ENCODE measurements at places on chromosomes 12 and 14. TPM values are rescaled to one million over a fixed set of nuclear protein-coding genes. Genes with fewer than 3 reads are reported as not detected.

- no peaks in the 10 kb centered on the region for H3K27me3 ChIP-seq
- DNase-seq, result no peak
- H3K36me3 ChIP-seq, result peaks cover 8% of the 10 kb centered on the region
- H3K4me3 ChIP-seq, result no peak overlapping the region
- H3K4me1 ChIP-seq, result no peaks in the 10 kb centered on the region
These were observed 164.2 kb downstream of the SSPN start for GRCh38 chr12:26359576-26359975.

- H3K27me3 ChIP-seq, result no peaks in the 10 kb centered on the region
- H3K4me1 ChIP-seq, result no peaks in the 10 kb centered on the region
- H3K4me3 ChIP-seq, result no peak overlapping the region
- DNase-seq, result no peak
- H3K36me3 ChIP-seq, result no peaks in the 10 kb centered on the region
These were observed 33.3 kb upstream of the C2CD5 start for GRCh38 chr12:22577667-22578066.

DNA sequence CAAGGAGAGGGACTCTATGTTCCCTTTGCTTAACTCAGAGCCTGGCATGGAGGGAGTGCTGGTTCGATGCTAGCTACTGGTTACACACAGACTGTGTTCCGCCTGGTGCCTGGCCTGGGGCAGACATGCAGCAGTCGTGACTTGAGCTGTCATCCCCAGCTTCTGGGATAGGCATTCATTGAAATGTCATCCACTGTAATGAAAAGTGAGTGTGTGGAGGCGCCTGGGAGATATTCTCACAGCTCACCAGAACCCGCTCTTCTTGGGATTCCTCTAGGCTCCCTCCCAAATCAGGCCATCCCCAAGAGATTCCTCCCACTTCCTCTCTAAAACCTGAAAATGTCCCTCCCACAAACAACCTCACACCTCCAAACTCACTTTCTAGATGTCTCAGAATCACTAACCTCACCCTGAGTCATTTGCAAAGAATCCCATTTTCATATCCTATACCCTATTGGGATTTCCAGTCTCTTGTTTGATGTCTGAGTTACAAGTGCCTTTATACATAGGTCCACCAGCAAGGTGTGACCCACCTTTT, 82.8 kb downstream of the CRACR2A start:
- no peak overlapping the region for H3K4me3 ChIP-seq
- H3K36me3 ChIP-seq, result peaks cover 13% of the 10 kb centered on the region
- DNase-seq, result no peak

DNA sequence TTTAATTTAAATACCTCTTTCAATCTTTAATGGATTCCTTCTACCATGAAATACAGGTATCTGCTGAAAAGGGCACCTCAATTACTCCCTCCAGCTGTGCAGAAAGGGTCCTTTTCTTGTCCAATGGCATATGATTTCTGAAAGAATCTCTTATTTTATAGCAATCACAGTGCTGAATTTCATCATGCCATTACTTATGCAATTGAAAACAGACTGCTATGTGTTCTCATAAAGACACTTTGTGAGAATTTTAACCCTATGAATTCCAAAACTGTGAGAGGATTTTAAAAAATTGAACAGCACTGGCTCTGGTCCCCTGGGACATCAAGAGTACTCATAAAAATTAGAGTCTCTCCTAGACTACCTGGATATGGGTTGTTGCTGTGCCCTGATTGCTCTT, 45.9 kb upstream of the CNOT2 start:
- H3K4me3 ChIP-seq, result no peak overlapping the region
- no peaks in the 10 kb centered on the region for H3K27me3 ChIP-seq
- peaks cover 6% of the 10 kb centered on the region for H3K4me1 ChIP-seq
- H3K27ac ChIP-seq, result no peak overlapping the region

- peaks cover 3% of the 10 kb centered on the region for H3K4me1 ChIP-seq
- H3K27ac ChIP-seq, result no peak overlapping the region
- H3K4me3 ChIP-seq, result no peak overlapping the region
- no peaks in the 10 kb centered on the region for H3K36me3 ChIP-seq
- no peak for DNase-seq
- no peaks in the 10 kb centered on the region for H3K27me3 ChIP-seq
These were observed 4.2 kb upstream of the CLEC4C start for GRCh38 chr12:7751394-7751793.

DNA sequence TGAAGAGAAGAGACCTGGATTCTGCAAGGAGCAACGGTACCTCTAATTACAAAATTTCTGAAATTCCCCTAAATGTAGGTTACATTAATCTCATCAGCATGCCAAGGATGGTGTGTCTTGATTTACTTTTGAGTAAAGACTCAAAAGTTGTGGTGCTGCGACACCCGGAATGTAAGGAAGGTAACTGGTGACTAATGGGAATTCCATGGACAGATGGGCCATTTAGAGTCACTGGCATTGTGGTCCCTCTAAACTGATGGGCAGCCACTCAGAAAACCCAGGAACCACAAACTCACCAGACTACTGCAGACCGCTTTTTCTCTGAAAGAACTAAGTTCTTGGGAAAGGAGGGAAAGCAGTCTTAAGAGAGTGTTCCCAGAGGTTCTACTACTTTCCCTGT, 32.8 kb downstream of the GRIN2B start:
- no peaks in the 10 kb centered on the region for H3K4me1 ChIP-seq
- no peak for DNase-seq
- H3K27ac ChIP-seq, result no peak overlapping the region
- peaks cover 19% of the 10 kb centered on the region for H3K27me3 ChIP-seq
- no peak overlapping the region for H3K4me3 ChIP-seq
- no peaks in the 10 kb centered on the region for H3K36me3 ChIP-seq

DNA sequence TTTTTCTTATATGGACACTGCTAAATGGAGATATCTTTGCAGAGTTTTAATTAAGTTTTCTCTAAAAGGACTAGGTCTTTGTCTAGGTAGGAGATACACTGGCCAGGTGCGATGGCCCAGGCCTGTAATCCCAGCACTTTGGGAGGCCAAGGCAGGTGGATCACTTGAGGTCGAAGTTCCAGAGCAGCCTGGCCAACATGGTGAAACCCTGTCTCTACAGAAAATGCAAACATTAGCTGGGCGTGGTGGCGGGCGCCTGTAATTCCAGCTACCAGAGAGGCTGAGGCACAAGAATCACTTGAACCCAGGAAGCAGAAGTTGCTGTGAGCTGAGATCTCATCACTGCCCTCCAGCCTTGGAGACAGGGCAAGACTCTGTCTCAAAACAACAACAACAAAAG, 17.1 kb upstream of the CERS5 start:
- H3K4me3 ChIP-seq, result no peak overlapping the region
- no peak for DNase-seq
- no peaks in the 10 kb centered on the region for H3K27me3 ChIP-seq
- peaks cover 3% of the 10 kb centered on the region for H3K36me3 ChIP-seq
- no peak overlapping the region for H3K27ac ChIP-seq

GRCh38 chr12:53219292-53219955, 12.4 kb upstream of the ITGB7 start:
- no peaks in the 10 kb centered on the region for H3K27me3 ChIP-seq
- peak overlapping the region; percentile 88 for H3K4me3 ChIP-seq
- peaks cover 68% of the 10 kb centered on the region for H3K4me1 ChIP-seq
- H3K36me3 ChIP-seq, result peaks cover 3% of the 10 kb centered on the region

DNA sequence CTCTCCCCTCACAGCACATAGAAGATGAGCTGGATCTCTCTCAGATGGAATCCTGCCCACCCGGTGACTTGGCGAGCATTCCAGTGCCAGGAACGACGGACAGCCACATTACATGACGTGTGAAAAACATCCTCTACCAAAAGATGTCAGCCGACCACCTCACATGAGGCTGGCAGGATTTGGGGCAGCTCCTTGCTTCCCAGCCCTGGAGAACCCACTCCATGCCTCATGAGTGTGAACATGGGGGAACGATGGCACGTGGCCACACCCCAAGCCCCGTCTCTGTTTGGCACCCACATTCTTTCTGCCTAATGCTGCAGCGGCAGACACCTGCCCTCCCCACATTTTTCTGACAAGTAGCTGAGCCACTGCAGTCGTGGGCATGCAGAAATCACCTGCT, 202.5 kb downstream of the CALM1 start:
- H3K27me3 ChIP-seq, result peaks cover 5% of the 10 kb centered on the region
- H3K4me1 ChIP-seq, result no peaks in the 10 kb centered on the region
- H3K36me3 ChIP-seq, result no peaks in the 10 kb centered on the region

DNA sequence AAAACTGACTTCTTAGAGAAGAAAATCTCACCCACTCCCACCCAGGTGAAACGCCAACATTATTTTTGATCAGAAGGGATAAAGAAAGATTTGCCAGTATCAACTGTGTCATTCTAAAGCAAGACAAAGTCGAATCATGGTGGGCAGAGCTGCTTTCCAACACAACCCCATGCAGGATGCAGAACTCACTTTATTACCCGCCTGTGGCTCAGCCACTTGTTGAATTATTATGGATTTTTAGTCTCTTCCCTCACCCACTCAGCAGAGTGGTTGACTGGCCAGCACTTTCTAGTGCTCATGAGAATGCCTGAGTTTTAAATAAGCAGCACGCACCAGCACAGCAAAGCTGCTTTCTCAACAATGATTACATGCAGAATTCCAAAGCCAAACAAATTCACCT, 32.1 kb downstream of the CRACR2A start:
- no peak overlapping the region for H3K27ac ChIP-seq
- no peak for DNase-seq
- H3K4me1 ChIP-seq, result peaks cover 5% of the 10 kb centered on the region
- peaks cover 66% of the 10 kb centered on the region for H3K36me3 ChIP-seq

DNA sequence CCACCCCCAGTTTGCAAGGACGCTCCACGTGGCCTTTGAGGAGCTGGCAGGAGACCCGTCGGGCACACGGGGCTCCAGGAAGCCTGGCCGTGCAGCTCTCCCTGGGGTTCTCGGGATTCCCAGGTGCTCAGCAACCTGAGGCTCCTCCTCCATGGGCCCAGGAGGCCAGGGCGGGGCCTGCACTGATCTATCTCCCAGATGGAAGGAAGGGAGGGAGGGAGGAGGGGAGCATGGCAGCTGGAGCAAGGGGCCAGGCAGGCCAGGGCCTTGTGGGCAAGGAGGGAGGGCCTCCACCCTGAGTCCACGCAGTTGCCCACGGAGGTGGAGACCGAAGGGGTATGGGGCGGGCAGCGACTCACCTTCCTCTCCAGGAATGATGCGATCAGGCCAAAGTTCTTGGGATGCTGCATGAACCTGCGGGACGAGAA, 127.3 kb downstream of the RFLNA start:
- no peak overlapping the region for H3K4me3 ChIP-seq
- no peak overlapping the region for H3K27ac ChIP-seq
- H3K27me3 ChIP-seq, result no peaks in the 10 kb centered on the region
- H3K4me1 ChIP-seq, result no peaks in the 10 kb centered on the region

GRCh38 chr12:120115692-120116440, 687 bp downstream of the RAB35 start:
- no peak for DNase-seq
- H3K36me3 ChIP-seq, result peaks cover 40% of the 10 kb centered on the region
- peak overlapping the region; percentile 90 for H3K27ac ChIP-seq
- peaks cover 61% of the 10 kb centered on the region for H3K4me1 ChIP-seq
- H3K4me3 ChIP-seq, result peak overlapping the region; percentile 98

GRCh38 chr12:24996102-24996797, 47.3 kb upstream of the BCAT1 start:
- no peak for DNase-seq
- H3K36me3 ChIP-seq, result no peaks in the 10 kb centered on the region
- no peaks in the 10 kb centered on the region for H3K27me3 ChIP-seq
- H3K27ac ChIP-seq, result no peak overlapping the region
- peaks cover 26% of the 10 kb centered on the region for H3K4me1 ChIP-seq

GRCh38 chr12:9751204-9752144, 9.2 kb downstream of the CD69 start:
- H3K27ac ChIP-seq, result peak overlapping the region; percentile 90
- peaks cover 49% of the 10 kb centered on the region for H3K4me1 ChIP-seq
- peaks cover 42% of the 10 kb centered on the region for H3K36me3 ChIP-seq
- peak; percentile 64 for DNase-seq
- H3K4me3 ChIP-seq, result peak overlapping the region; percentile 80

GLT8D2 gene
- 0.43 TPM for total RNA-seq

ITGA7 gene
- 3.7 TPM for total RNA-seq

TCL1B gene
- total RNA-seq, result not detected

FBRSL1 gene
- total RNA-seq, result 55.9 TPM

A2M gene
- total RNA-seq, result not detected

MYF5 gene
- not detected for total RNA-seq

SOAT2 gene
- 3.8 TPM for total RNA-seq

P2RX2 gene
- not detected for total RNA-seq

PKP2 gene
- 0.18 TPM for total RNA-seq

GPR137C gene
- total RNA-seq, result 0.32 TPM

DEPDC4 gene
- 2.8 TPM for total RNA-seq

PTPRR gene
- total RNA-seq, result not detected

All from activated naive CD8-positive, alpha-beta T cell treated with anti-CD3 and anti-CD28 coated beads for 36 hours (primary cell).